ENCODE measurements at places on chromosomes 12 and 14. TPM values are rescaled to one million over a fixed set of nuclear protein-coding genes. Genes with fewer than 3 reads are reported as not detected.

KRT75 gene
- total RNA-seq: not detected

GLT8D2 gene
- total RNA-seq: 1.2 TPM

SLC38A4 gene
- total RNA-seq: not detected

CLEC9A gene
- not detected for total RNA-seq

RIMBP2 gene
- total RNA-seq: not detected

CAPZA3 gene
- not detected for total RNA-seq

PRORP gene
- total RNA-seq: 36.8 TPM

GARIN6 gene
- not detected for total RNA-seq

UBE2N gene
- 249 TPM for total RNA-seq

POU6F1 gene
- 1.5 TPM for total RNA-seq

FIGNL2 gene
- 0.24 TPM for total RNA-seq

PLBD2 gene
- total RNA-seq: 28.3 TPM

EXOC3L4 gene
- total RNA-seq: not detected

SPIC gene
- not detected for total RNA-seq

GLIPR1L1 gene
- not detected for total RNA-seq

REM2 gene
- not detected for total RNA-seq

LRTM2 gene
- total RNA-seq: not detected

HOTAIR gene
- not detected for total RNA-seq

CCDC38 gene
- total RNA-seq: 0.16 TPM

LTBR gene
- total RNA-seq: 127 TPM

LALBA gene
- not detected for total RNA-seq

MDM1 gene
- total RNA-seq: 12.7 TPM

CATSPERB gene
- total RNA-seq: not detected

Data from SK-MEL-5 (cell line).